ENCODE measurements at places on chromosomes 2 and 18.

- peak; percentile 39 for DNase-seq
Observed at GRCh38 chr2:95389245-95390119, 13.0 kb upstream of the FAHD2A start.

- DNase-seq = no peak
Observed at GRCh38 chr2:1020206-1020605, 69.6 kb downstream of the SNTG2 start.

- no peak for DNase-seq
Observed at GRCh38 chr2:224793946-224794345, 77.8 kb upstream of the CCDC195 start.

DNA sequence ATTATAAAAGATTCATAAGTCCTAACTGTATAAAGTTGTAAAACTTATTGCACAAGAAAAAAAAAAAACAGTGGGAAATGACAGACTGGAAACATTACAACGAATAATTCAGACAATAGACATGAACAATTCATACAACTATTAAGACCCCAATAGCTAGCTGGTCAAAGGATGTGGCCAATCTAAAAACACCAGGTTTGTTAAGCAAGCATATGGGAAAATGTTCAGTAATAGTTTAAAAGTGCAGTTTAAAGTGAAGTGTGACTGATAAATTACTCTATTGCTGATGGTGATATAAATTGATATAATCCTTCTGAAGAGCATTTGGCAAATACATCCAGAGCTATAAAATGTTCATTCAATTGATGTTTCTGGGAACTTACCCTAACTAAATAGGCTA, 289.0 kb downstream of the CAMKMT start:
- DNase-seq = no peak

Data from stimulated activated CD4-positive, alpha-beta T cell treated with anti-CD3 and anti-CD28 coated beads, Interleukin-4, amount 100 ng/mL, for 24 hours (primary cell).